Brain pericyte (primary cell): ENCODE measurements at places on chromosomes 2 and 18.

- no peak for DNase-seq
Measured at GRCh38 chr18:3877678-3878077, 427.7 kb downstream of the TGIF1 start.

- no peak for DNase-seq
Measured at GRCh38 chr2:237333748-237334147, 80.2 kb downstream of the COL6A3 start.

GRCh38 chr18:2997429-2997828 is 15.5 kb downstream of the LPIN2 start:
- DNase-seq = no peak

GRCh38 chr2:11275910-11276309 is 68.5 kb downstream of the ROCK2 start:
- no peak for DNase-seq

- peak; percentile 20 for DNase-seq
Measured at GRCh38 chr2:195737511-195738325, 80.7 kb downstream of the SLC39A10 start.

- no peak for DNase-seq
Measured at GRCh38 chr18:9696701-9697100, 11.4 kb upstream of the RAB31 start.

DNA sequence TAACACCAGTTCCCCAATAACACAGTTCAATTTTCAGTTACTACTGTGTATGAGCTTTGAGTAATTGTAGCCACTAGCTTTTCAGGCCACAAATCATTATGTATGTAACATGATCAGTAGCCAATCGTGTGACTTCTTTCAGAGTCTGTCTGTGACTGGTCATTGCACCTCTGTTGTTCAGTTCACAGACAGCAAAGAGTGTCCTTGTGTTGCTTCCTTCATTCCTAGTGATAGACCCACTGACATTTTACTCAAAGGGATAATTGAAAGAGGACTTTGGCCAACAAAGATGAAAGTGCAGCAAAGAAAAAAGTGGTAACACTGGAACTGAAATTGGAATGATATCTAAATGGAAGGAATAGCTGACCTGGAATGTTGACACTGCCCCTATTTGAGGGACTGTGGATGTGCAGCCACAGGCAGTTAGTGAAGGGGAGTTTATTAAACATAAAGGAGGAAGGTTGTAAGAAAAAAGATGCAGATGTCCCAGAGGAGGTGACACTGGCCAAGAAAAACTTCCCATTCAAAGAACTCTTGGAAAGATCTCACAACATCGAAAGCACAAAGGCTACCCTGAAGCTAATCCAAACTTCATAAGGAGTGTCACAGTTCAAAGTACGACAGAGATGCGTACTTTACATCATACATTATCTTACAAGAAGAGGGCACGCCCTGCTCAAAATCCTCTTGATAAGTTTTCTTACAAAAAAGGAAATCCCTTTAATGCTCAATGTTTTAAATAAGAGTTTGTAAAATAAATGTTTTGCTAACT is 19.3 kb downstream of the TTC39C start:
- no peak for DNase-seq

DNA sequence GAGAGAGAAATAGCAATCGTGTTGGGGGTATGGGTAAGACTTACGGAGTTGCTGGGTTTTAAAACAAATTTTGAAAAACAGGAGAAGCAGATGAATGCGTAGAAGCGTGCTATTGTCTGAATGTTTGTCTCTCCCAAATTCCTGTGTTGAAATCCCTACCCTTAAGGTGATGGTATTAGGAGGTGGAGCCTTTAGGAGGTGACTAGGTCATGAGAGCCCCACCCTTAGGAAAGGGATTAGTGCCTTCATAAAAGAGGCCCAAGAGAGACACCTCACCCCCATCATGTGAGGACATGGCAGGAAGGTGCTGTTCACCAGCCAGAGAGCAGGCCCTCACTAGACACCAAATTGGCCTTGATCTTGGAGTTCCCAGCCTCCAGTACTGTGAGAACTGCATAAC is 40.7 kb upstream of the FZD7 start:
- DNase-seq = no peak

- DNase-seq = no peak
Measured at GRCh38 chr2:115162494-115163293, 720.3 kb downstream of the DPP10 start.

- no peak for DNase-seq
Measured at GRCh38 chr2:233990261-233990798, 60.2 kb upstream of the SPP2 start.

DNA sequence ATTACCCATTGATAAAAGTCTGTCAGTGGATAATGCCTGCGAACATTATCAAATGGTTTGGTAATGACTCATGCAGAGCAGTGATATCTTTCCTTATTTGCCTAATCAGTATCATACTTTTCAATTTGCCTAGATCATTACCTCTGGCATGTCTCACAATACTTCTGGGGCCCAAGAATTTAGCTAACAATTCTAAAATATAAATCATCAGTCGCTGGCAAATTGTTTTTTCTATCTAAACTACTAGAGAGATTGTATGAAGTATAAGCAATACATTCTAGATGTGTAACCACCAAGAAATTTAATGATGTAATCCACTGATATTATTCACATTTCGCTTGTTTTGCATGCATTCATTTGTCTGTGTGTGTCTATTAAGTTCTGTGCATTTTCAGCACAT is 191.2 kb upstream of the CDH19 start:
- DNase-seq = no peak

DNA sequence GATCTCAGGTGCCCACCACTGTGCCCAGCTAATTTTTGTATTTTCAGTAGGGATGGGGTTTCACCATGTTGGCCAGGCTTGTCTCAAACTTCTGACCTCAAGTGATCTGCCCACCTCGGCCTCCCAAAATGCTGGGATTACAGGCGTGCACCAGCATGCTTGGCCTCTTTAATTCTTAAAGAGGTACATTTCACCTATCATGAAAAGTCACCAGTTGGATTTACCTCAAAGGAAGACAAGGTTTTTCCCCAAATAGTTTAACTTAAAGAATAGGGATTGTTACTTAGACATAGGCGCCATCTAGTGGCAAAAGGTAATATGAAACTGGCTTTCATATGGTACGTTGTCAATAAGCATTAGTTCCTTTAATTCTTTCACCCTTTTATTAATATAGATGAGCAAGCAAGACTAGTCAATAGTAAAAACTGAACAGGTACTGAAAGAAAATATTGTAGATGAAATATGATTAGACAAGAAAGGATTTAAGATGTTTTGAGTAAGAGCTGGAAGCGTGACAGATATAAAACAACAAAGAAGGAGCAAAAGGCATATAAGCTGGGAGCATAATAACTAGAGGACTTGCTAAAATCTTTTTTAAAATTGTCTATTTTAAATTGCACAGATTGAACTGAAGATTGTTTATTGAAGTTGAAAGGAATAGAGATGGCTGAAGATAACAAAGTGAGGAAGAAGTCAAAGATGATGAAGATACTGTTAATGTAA is 35.0 kb upstream of the PSMD14 start:
- peak; percentile 27 for DNase-seq

DNA sequence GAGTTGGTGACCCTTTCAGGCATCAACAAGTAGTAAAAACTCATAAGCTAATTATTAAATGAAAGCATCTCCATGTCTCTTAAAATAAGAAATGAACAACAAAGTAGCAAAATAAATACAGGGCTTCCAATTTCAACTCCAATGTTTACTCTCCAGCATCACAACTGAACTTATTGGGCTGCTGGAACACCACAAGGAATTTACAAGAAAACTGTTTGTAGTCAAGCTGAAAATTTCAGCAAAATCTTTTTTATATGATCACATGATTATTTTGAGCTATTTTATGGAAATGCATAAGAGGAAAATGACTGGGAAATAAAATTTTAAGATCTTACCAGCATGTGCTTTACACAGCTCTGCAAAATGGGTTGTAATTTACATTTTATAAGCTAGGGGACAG is 28.1 kb downstream of the COBLL1 start:
- no peak for DNase-seq

GRCh38 chr2:164746713-164747112 is 94.9 kb downstream of the COBLL1 start:
- no peak for DNase-seq

GRCh38 chr2:72927619-72928550 is 10.6 kb downstream of the EMX1 start:
- DNase-seq = no peak

- DNase-seq = no peak
Measured at GRCh38 chr2:142650601-142651000, 226.9 kb upstream of the KYNU start.

- no peak for DNase-seq
Measured at GRCh38 chr18:2240311-2240705, 331.0 kb downstream of the METTL4 start.

DNA sequence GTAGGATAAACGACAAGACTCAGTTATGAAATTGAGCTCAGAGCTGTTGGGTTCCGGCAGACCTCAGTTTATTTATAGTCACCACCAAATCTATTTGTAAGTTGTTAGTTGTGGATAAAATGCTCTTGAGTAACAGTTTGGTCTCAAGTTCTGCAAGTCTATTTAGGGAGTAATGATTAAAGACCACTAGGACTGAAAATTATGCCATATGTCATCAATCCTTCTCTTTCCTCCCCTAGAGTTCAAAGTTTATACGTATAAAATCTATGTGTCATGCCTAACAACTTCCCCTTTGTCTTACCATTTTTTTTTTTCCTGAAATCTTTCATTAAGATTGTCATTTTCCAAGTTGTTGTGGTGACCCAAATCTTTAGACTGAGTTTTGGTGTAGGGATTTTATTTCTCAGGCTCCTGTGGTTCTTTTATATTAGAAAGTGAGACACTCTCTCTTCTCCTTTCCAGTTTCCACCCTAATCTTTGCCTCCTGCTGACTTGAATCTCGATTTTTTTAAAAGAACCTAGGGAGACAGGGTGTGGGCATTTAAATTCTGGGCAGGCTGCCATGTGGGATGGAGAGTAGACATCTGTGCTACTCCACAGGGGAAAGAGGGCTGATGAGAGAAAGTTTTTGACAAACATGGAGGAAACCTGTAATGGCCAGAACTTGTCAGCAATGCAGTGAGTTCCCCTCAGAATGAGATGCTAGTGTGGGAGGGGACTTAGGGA is 51.0 kb downstream of the LAMA3 start:
- no peak for DNase-seq

- no peak for DNase-seq
Measured at GRCh38 chr18:8300751-8301410, 308.4 kb upstream of the RAB12 start.

DNA sequence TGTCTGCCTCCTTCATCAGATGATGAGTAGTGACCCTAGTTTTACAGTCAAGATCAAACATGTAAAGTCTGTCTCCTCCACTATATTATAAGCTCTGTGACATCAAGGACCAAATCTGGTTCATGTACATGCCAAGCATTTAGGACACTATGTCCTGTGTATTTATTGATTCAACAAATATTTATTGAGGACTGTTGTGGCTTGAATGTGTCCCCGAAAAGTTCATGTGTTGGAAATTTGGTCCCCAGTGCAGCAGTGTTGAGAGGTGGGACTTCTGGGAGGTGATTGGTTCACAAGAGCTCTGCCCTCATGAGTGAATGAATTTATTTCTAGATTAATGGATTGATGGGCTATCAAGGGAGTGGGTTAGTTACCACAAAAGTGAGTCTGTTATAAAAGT is 46.6 kb upstream of the FRZB start:
- no peak for DNase-seq

DNA sequence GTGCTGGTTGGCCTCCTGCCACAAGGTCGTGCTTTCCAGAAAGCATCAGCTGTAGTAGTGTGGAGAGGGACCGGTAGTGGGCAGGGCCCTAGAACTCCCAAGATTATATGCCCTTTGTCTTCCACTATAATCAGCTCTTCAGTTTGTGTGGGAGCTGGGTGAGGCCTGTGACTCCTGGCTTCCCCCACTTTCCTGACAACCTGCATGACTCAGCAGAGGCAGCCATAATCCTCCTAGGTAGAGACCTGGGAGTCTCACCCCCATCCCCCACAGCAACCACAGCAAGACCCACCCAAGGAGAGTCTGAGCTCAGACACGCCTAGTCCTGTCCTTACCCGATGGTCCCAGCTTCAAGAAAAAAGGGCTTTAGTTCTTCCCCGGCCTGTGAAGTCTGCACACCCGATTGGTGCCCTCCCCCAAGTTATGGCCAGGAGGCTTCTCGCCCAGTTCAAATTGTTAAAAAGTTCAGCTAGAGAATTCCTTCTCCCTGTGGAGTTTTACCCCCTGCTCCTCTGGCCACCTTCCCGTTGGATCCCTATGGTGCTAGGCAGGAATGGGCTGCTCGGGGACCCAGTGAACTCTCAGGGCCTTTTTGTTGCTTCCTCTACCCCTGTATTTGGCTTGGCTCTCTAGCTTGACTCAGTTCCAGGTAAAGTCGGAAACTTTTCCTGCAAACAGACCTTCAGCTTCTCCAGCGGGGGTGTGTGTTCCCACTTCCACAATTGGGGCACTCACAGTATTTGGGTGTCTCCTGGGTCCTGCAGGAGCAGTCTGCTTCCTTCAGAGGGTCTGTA is 57.8 kb upstream of the FAM237A start:
- no peak for DNase-seq

- no peak for DNase-seq
Measured at GRCh38 chr2:72132981-72133720, 14.5 kb downstream of the CYP26B1 start.

DNA sequence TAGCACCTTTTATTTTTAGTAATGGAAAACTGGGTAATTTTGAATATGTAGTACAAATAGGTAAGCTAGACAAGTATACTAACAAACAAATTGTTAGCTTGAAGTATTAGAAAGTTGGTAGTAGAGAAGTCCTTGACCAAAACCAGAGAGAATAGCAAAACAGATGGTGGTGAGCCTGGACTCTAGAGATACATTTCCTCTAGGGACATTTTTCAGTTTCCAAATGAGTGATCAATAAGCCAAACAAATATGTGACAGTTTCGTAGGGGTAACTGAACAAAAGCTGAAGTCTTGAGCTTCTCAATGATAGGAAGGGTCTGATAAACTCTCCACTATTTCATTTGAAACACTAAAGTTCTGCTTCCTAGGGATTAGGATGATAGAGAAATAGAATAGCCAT is 692.0 kb upstream of the FAM98A start:
- DNase-seq = no peak

GRCh38 chr2:227884511-227884947 is 13.1 kb downstream of the DAW1 start:
- no peak for DNase-seq

- no peak for DNase-seq
Measured at GRCh38 chr2:240559286-240559685, 871 bp upstream of the DUSP28 start.

- DNase-seq = no peak
Measured at GRCh38 chr2:22375096-22375495, 1009.9 kb upstream of the KLHL29 start.
